ENCODE measurements at places on chromosomes 16 and 17.

- DNase-seq, result peak; percentile 51
Measured at GRCh38 chr17:8109661-8110455, 8.5 kb downstream of the ALOXE3 start.

DNA sequence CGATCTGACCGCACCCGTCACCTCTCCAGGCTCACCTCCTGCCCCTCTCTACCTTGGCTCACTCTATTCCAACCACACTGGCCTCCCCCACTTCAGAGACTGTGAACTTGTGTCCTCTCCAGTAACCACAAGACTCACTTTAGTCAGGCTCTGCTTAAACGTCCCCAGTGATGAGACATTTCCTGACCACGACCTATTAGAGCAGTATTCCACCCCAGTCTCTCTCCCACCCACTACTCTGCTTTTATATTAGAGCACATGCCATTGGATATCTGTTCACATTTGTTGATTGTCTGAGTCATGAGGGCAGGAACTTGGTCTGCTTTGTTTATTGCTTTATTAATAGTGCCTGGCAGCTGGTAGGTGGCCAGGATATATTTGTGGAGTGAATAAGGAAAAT lies 20.1 kb downstream of the COX11 start:
- DNase-seq, result no peak

DNA sequence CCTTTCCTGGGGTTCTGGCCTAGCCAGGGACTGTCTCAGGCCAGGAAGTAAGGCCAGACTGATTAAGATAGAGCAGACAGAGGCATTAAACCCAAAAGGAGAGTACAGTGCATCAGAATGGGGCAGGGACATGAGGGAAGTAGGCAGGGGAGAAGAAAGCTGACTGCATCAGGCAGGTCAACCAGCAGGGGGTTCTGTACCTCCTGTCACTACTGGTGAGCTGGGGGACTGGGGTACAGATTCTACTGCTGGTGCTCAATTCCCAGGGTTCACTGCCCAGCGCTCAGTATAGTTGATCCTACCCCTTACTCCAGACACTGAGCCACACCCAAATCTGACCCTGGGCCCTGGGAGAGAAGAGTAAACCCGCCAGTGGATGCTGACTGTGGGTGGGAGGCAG lies 12.9 kb upstream of the MTMR4 start:
- DNase-seq, result no peak

DNA sequence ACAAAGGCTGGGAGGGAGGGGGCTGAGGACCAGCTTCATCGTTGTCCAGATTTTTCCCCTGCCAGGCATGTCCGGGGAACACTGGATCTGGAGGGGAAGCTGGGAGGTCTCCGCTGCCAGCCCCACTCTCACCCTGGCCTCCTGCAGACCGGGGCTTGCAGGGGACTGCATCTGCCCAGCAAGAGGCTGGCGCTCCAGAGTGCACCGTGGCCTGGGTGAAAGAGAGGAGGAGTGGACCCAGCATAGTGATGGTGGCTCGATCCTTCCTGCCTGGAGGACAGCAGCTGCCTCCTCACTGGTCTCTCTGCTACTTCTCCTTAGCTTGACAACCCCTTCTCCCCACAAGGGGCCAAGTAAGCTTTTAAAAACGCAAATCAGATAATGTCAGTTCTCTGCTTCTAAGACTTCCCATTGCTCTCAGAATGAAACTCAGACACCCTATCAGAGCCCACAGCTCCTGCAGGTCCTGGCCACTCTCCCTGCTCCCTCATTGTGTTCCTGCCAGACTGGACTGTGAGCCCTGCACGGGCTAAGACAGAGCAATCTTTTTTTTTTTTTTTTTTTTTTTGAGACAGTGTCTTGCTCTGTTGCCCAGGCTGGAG lies 15.0 kb downstream of the CPNE2 start:
- no peak for DNase-seq

- DNase-seq, result no peak
Measured at GRCh38 chr17:49632201-49632600, 45.7 kb downstream of the SPOP start.

DNA sequence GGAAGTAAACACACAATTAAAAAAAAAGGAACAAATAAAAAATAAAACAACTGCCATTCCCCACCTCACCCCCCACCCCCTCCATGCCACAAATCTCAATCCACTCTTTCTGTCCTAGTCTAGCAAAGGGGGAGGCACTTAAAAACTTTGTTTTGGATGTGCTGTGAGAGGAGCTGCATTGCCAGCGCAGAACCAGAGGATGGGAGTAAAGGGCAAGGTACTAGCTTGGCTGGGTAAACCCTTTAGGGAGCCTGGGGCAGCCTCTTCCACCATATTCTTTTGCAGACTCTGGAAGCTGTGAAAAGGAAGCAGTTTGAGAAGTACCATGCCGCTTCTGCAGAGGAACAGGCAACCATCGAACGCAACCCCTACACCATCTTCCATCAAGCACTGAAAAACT lies 1.4 kb downstream of the MRPS7 start:
- DNase-seq, result no peak

DNA sequence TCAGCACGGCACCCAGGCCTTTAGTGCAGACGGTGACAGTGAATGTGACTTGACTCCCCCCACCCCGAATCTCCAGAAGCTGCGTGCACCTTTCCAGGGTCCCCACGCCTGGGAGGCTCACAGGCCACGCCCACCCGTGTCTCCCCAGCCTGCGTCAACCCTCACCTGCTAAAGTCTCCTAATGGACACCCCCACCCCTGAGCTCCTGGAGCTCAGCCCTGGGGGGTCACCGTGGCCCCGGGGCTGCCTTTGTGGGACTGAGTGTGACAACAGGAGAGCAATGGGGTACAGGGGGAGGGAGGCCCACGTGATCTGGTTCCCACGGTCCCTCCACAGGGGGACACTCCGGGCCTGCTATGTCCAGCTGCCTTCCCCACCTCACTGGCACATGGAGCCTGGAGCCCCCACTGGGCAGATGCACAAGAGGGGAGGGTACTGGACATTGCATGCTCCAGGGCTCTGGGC lies 7.4 kb upstream of the FASN start:
- DNase-seq, result no peak

Data from stimulated activated CD8-positive, alpha-beta memory T cell treated with anti-CD3 and anti-CD28 coated beads, Interleukin-7, amount 100 ng/mL, for 24 hours (primary cell).